CD4-positive, alpha-beta T cell (primary cell): ENCODE measurements at places on chromosomes 2 and 18. TPM values are rescaled to one million over a fixed set of nuclear protein-coding genes. Genes with fewer than 3 reads are reported as not detected.

The FZD7 gene
- total RNA-seq: 0.25 TPM

The SGPP2 gene
- 1.7 TPM for total RNA-seq

- DNase-seq: no peak
Measured at GRCh38 chr2:143139835-143140393, 10.7 kb downstream of the ARHGAP15 start.

The TSPYL6 gene
- total RNA-seq: not detected

- DNase-seq: no peak
Measured at GRCh38 chr2:215831296-215831913, 181.9 kb downstream of the MREG start.

DNA sequence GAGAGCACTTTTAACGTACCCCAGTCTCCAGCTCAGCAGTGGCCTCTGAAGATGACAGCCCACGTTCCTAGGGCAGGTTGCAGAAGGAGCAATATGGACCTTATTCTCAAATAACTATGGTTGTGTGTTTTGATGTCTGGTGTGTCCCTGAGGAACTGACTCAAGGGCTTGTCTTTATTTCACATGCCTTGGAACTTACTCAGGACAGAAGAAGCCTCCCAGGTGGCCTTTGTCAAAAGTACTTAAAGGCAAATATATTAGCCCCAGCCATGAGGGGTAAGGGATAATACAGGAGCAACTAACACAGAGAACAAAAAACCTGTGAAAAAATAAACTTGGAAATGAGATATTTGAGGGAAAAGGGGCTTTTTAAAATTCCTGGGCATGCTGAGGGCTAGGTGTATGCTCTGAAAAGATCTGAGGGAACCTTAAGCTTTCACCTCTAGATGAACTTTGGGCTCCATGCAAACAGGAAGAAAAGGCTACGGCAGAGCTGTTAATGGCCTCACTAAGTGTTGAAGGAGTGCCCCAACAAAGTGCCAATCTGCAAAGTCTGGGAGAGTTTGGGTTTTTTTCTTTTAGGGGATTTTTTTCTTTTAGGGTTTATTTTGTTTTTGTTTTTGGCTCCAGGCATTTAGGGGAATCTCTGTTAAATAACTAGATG, 40.3 kb downstream of the SRBD1 start:
- no peak for DNase-seq
